Gastrocnemius medialis (tissue), 4 donors: ENCODE measurements at places on chromosomes 2 and 18. TPM values are rescaled to one million over a fixed set of nuclear protein-coding genes. Genes with fewer than 3 reads are reported as not detected.

GRCh38 chr2:217743966-217744761, 258.6 kb downstream of the TNS1 start:
- H3K36me3 ChIP-seq: no peaks in the 10 kb centered on the region
- no peaks in the 10 kb centered on the region for H3K27me3 ChIP-seq
- no peak overlapping the region for H3K27ac ChIP-seq
- peak; percentile 42 for DNase-seq
- no peaks in the 10 kb centered on the region for H3K4me1 ChIP-seq
- no peak overlapping the region for H3K4me3 ChIP-seq

DNA sequence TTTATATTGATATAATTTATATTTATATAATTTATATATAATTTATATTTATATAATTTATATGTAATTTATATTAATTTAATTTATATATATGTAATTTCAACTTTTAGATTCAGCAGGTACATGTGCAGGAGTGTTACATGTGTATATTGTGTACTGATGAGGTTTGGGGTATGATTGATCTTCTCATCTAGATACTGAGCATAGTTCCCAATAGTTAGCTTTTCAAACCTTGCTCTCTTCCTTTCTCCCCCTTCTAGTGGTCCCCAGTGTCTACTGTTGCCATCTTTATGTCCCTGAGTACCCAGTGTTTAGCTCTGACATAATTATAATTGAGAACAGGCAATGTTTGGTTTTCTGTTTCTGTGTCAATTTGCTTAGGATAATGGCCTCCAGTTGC, 1335.3 kb upstream of the CDH2 start:
- H3K27me3 ChIP-seq: no peaks in the 10 kb centered on the region
- no peaks in the 10 kb centered on the region for H3K4me1 ChIP-seq
- no peak overlapping the region for H3K27ac ChIP-seq
- H3K4me3 ChIP-seq: no peak overlapping the region

The FEV gene
- not detected for total RNA-seq

The FHOD3 gene
- 20.0 TPM for total RNA-seq

- H3K4me3 ChIP-seq: no peak overlapping the region
- no peaks in the 10 kb centered on the region for H3K27me3 ChIP-seq
- H3K36me3 ChIP-seq: no peaks in the 10 kb centered on the region
- H3K4me1 ChIP-seq: peaks cover 7% of the 10 kb centered on the region
- no peak for DNase-seq
- no peak overlapping the region for H3K27ac ChIP-seq
These were observed 311.7 kb upstream of the PKDCC start for GRCh38 chr2:41736105-41736567.

GRCh38 chr2:224837558-224837957, 121.4 kb upstream of the CCDC195 start:
- no peaks in the 10 kb centered on the region for H3K36me3 ChIP-seq
- no peak for DNase-seq
- no peak overlapping the region for H3K4me3 ChIP-seq
- no peaks in the 10 kb centered on the region for H3K27me3 ChIP-seq
- H3K4me1 ChIP-seq: peaks cover 35% of the 10 kb centered on the region
